Cerebellar nuclear complex (tissue), 1 donor: ENCODE measurements at places on chromosomes 3 and 15.
A peak's percentile ranks its signal among the peaks of the same experiment; 100 is the strongest.

DNA sequence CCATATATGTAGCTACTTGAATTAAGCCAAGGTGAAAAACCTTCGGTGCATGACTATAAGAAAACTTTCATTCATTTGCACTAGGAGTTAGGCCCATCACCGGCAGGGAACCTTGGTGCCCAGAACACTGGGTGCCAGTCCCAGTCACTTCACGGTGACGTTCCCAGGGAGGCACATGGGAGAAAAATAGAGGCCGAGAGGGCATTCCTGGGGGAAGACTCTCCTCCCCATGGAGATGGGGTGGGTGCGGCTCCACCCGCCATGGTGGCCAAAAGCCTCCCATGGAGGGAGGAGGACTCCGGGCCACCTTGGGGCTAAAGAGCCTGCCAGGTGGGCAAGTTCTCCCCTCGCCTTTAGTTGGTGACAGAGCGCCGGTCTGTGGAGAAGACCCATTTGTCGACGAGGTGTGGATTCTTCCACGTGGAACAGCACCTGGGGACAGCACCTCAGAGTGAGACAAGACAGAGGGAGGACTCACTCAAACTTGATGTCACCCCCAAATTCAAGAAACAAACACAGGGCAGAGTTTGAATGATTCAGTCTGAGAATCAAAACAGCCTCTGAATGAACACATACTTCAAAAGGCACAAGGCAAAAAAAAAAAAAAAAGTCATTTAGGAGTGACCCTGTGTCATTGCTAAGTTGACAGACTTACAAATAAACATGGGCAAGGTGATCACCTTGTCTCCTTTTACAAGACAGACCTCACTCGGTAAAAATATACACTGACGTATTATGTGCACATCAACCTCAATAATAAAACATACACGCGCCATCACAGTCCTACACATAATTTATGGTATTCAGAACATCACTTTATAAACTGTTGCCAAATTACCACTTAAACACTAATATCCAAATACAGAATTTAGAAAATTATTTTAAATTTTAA is 38.6 kb downstream of the ZXDC start:
- DNase-seq: no peak

- DNase-seq: no peak
Observed at GRCh38 chr3:133362539-133362938, 37.3 kb upstream of the BFSP2 start.

DNA sequence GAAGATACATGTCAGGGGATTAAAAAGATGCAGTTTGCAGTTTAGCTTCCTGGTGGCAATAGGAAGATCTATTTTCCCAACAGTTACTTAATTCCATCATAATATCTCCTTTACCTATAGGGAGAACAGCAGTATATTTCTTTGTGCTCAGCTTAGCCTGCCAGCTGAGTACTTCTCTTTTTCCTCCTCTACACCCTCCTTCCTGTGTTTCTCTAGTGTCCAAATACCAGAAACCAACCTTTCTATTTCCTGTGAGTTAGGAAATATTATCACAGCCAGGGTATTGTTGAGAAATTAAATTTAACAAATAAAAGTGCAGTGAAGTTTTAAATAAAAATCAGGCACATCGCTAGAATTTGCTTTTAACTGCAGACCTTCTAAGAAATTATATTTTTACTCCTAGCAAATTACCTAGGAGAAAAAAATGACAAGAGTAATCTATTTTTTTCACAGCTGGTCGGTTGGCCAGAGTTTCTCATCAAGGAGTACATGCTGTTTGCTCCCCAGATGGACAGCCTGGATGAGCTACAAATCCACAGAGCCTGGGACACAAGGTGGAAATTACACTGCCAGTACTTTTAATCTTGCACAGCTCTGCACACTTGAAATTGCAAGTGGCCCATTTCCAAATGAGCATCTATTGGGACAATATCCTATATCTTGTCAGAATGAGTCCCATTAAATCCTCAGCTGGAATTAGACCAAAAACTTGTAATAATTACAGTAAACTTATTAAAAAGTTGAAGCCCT is 185.2 kb upstream of the CFAP20DC start:
- DNase-seq: no peak

- DNase-seq: no peak
Observed at GRCh38 chr15:70494852-70495571, 268.3 kb downstream of the UACA start.

GRCh38 chr15:63984331-63984730 is 62.0 kb downstream of the DAPK2 start:
- DNase-seq: no peak

DNA sequence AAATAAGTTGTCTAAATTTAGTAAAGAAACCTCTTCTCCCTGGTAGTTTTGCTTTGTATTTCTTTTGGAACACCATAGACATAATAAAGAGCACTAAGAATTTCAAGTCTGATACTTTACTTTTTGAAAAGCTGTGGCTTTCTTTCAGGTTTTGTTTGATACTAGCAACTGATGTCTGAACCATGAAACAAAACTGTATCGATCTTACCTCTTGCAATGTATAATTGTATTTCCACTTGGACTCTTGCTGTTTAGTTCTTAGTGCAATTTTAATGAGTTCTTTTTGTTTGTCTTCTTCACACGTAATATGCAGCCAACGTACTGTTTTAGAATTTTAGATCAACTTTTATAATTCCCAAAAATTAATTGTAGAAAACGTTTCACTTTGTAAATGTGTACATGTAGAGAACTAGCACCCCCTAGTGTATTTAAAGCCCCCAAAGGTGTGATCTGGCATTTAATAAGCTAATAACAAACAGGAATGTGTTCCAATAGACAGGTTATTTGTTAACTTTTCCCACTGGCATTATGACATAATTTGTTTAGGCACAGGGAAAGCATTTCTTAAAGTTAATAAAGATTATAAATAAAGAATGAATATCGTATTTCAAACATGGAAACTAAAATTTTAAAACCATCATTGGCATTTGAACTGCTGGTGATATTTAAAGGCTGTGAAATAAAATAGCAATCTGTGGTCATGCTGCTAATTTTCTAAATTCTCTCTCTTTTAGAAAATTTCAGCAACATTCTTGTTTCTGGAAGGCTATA is 289.1 kb upstream of the DNAJC19 start:
- DNase-seq: no peak

DNA sequence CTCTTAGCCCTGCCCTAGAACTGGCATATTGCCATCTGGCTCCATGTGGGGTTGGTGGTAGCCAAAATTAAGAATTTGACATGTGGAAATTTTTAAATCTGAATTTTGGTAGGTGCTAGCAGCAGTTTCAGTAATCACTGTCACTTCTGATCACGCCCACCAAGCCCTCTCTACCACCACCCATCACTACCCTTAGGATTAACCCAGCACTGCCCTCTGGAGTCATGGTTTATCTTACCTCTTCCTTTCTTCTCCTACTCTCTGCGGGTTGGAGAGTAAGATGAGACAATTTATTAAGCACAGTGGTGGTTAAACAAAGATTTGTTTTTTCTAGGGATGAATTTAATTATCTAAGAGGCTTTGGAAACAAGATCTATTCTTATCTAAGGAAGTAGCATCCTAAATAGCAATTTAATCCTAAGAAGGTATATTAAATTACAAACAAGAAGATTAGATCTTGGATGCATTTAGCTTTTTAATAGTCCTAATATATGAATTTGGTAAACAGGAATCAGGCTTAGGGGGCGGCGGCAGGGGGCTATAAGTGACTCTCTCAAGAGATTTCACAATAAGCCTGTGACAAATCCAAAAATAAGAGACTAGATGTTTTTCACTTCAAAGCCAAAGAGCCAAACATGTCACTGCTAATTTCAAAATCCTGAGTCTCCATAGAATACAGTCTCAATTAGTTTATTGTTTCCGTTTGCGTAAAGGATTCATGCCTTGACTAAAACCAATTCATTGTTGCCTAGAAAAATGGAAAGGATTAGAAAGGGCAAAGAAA is 498.4 kb upstream of the UBE2E2 start:
- DNase-seq: no peak

GRCh38 chr3:189458528-189458927 is 172.7 kb upstream of the TP63 start:
- DNase-seq: no peak

DNA sequence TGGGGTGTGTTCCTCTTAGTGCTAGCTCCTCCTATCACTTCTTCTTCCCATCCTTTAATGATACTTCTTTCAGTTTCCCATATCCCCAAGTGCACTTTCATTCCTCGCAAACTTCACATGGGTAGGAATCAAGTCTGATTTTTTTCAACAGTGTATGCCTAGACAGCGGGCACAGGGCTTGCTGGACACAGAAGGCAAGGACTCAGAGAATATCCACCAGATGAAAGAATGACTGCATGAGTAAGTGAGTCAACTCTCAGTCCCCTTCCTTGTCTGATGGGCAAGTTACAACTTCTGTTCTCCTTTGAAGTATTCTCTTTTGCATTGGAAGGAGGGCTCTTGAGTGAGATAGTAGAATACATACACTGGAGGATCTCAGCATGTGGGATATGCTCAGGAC is 3.1 kb upstream of the SQOR start:
- no peak for DNase-seq

- no peak for DNase-seq
Observed at GRCh38 chr3:17755836-17756235, 13.4 kb upstream of the TBC1D5 start.

DNA sequence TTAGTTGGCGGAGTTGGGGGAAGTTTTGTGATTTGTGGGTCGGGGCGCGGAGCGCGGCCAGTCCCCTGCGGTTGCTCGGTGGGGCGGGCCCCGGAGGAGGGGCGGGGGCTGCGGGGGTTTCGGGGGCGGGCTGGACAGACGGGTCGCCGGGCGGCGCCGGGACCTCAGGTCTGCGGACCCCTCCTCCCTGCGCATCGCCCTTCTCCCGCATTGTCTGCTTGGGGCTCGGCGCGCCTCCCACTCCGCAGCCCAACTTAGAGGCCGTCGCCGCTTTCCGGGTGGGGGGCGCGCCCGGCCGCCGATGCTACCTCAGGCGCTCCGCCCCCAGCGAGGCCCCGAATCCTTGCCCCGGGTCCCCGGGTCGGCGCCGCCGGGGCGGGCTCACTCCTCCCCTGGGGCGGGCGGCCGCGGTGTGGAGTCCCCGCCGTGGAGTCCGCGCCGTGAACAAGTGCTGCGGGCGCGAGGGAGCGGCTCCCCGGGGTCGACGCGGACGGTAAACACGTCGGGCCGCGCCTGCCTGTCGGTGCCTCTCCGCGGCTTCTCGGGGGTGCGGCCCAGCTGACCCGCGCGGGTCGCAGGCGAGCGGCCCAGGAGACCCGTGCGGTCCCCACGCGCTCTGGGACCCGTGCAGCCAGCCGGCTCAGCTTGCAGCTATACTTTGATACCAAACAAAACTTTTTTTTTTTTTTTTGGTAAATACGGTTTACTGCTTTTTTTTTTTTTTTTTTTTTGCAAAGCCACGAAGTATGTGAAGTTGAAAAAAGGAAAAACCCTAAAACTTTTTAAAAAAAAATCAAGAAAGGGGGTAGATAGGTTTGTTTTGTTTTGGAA is 624 bp downstream of the AKAP13 start:
- DNase-seq: no peak

DNA sequence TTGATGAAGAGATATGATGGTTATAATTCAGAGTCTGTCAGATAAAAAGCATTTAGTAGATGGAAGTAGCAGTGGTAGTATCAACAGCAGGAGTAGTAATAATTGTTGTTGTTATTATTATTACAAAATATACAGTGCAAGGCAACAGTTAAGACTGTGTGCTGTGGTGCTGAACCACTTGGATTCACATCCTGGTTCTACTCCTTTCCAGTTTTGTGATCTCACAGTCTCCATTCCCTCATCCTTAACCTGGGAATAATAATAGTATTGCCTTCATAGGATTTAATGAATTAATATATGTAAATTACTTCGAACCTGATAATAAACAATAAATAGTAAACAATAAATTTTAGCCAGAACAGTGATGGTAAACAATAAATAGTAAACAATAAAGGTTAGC is 37.1 kb upstream of the TSC22D2 start:
- no peak for DNase-seq

DNA sequence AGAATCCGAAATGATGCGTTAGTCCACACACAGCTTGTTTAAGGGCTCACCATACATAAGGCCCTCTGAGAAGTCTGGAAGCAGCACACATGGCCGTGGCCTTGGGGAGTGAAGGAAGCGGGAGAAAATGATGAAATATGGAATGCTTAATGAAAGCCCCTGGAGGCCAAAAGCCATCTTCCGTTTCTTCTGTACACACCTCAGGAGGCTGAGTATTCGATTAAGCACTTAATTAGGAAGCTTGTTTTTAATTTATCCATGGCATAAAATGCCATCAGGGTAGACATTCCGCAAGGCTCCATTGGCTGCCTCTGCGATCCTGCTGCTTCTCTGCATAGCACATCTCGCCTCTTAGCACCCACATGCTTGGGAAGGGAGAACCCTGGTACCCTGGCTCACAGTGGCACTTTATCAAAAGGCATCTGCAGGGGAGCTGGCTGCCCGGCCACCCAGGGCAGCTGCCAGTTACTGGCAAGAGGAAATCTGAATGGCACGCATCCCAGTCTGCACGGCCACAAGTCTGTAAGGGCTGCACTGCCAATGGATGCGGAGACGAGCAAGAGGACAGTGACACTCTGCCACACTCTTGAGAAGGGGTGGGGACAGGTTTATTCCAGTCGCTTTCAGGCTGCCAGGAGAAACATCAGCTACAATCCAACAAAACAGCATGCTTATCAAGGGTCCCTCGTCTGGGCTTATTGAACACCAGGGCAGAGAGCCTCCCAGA is 356.2 kb downstream of the OCA2 start:
- DNase-seq: peak; percentile 29

- no peak for DNase-seq
Observed at GRCh38 chr3:134364061-134364935, 9.9 kb downstream of the AMOTL2 start.

DNA sequence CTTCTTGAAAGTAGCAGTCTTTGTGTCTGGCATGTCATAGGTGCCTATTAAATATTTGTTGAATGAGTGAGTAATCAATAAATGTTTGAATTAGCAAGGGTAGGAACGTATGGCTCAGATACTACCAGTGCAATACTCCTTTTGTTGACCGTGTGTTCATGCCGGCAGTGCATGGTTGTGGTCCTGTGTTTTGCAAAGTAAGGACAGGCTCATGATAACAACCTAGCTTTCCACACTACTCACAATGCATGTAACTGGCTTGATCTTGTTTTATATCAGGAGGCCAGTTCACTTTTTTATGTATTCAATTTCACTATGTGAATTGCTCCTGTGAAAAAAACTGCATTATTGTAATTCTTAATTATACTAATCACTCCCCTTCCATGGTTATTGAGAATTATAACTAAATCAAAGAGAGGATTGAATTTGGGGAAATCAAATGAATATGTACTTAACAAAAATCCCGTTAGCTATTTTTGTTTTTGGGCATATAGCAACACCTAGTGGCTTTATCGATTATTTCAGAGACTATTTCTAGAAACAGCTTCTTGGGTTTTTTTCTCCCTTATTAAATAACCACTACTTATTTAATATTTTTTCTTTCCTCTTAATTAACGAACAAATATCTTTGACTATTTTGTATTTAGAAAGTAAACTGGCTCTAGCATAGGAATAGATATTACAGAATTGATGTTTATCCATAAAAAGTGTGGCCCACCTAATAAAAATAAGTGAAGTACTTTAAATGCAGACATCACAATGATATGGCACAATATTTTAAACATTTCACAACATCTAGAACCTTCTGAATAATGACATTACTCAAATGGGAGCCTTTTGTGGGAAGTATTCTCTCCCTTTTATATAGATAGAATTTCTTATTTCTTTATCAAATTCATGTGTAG is 218.5 kb downstream of the BBX start:
- DNase-seq: no peak
